Anterior cingulate cortex (tissue), 58 donors: ENCODE measurements at places on chromosomes 2 and 18.

- DNase-seq: no peak
Observed at GRCh38 chr2:127884436-127884835, 1.3 kb downstream of the AMMECR1L start.

DNA sequence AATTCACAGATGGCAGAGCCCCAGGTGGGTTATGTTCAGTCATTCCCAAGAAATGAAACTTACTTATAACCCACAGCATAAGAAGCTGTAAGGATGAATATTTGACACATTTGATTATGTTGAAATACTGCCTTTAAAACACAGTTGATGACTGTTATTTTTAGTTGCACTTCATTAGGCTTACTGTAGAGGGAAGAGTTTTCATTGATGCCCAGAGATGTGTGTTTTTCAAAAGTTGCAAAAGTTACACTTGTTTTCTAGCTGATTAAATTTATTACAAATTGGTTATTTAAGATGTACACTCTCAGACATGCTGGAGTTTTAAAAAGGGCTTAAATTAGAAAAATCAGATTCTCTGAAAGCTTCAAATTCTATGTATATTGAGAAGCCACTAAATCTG lies 506.1 kb downstream of the PARD3B start:
- no peak for DNase-seq

DNA sequence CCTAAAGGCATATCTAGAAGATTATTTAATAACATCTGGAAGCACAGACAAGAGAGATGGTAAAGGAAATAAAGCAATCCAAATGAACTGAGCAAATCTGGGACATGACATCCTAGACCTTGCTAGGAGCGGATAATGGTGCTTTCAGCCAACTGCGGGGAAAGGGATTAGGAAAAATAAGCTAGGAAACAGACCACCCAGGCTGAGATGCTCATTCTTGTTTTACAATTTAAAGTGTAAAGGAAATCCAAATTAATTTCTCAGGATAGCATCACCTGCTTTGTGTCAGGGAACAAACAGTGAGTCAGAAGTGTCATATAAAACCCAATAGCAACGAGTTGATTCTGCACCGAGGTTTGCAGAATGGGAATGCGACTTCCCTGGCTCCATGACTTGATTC lies 112.5 kb upstream of the CXCR4 start:
- DNase-seq: no peak

GRCh38 chr2:113700186-113700841 lies 56.1 kb downstream of the SLC35F5 start:
- no peak for DNase-seq

DNA sequence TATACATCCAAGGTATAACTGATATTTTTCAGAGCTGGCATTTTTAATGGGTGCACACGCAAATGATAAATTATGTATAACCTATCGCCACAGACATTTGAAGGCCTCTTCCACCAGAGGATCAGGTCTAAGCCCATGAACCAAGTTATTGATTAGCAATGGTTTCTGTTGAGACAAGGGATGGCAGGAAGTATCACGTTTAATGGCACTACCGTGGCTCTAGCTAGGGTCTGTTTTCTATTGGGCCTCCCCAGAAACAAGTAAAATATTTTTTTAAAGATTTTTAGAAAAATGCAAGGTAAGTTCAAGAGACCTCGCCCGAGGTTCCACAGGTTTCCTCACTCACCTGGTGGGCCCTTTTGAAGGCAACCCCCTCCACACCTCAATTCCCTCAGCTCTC lies 667 bp downstream of the GFPT1 start:
- DNase-seq: no peak

DNA sequence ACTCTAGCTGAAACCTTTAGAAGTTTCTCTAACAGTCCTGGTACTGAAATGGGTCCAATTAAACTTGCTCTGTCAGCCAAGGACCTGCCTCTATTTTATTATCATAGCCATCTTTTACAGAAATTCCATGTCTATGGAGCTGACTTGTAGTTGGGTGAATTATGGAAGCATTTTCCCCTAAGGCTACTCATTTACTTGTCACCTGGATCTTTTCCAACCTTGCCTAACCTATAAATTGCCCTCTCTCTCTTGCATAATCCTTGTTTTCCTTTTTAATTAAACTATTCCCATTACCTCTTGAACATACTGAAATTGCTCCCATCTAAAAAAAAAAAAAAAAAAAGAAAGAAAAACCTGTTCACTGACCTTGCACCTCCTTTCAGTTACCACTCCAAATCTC lies 74.6 kb upstream of the DOK6 start:
- DNase-seq: no peak

DNA sequence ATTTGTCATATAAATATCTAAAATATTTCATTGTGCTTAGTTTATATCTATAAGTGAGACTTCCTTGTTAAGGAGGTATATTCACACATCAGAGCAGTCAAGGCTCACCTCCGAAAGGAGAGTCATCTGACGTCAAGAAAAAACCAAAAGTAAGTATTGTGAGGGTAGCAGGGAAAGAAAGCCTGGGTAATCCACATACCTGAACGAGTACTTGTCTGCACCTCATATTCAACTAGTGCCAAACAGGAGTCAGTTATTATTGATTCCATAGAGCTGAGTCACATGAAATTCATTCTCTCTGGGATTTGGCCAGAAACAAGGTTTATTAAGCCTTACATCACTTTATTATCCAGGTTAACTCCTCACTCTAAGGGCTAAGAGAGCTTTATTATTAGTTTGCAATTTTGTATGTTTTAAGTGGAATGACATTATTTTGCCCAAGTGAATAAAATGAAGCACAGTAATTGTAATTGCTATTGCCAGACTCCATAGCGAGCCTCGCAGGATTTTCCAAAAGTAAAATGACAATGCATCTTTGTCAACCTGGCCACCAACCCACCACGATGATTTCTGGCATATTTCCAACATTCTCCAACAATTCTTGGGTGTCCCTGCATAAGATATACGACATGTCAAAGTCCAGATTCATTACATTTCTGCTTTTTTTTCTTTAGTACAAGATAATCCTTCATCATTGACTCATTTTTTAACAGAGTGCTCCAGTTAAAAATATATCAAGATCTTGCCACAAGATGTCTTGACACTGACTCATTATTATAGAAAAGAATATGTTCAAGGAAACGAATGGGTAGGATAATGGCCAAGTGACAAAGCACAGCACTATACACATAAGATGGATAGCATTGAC lies 1210.4 kb upstream of the ACVR2A start:
- no peak for DNase-seq

DNA sequence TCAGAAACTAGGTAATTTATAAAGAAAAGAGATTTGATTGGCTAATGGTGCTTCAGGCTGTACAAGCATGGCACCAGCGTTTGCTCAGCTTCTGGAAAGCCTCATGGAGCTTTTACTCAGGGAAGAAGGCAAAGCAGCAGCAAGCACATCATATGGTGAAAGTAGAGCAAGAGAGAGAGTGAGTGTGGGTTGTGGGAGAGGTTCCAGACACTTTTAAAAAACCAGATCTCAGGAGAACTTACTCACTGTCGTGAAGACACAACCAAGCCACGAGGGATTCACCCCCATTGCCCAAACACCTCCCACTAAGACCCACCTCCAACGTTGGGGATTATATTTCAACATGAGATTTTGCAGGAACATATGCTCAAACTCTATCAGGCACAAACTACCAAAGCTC lies 554.6 kb upstream of the TNP1 start:
- DNase-seq: no peak

- no peak for DNase-seq
Observed at GRCh38 chr2:74099271-74099670, 48.4 kb downstream of the BOLA3 start.

- DNase-seq: no peak
Observed at GRCh38 chr2:46576875-46577274, 97.5 kb downstream of the TMEM247 start.

DNA sequence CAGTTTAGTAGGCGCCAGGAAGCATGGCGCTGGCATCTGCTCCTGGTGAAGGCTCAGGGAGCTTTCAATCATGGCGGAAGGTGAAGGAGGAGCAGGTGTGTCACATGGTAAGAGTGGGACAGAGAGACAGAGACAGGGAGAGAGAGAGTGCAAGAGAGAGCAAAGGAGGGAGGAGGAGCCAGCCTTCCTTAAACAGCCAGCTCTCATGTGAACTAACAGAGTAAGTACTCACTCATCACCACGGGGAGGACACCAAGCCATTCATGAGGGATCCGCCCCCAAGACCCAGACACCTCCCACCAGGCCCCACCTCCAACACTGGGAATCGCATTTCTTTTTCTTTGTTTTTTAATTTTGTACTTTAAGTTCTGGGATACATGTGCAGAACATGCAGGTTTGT lies 40.8 kb upstream of the CLASP1 start:
- DNase-seq: no peak

DNA sequence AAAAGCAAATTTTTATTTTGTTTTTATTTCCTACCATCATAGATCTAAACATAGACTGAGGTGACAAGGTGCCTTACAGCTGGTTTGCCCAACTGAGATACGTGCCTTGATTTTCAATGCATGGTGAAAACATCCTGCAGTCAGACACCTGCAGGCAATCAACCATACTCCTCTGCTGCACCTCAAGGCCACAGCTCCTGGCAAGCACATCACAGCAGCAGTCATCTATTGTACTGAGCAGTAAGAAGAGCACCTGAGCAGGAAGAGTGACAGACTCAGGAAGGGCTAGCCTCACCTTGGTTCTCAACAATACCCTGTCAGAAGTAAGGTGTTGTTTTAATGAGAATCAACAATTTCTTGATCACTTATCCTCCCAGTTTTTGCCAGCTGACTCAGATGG lies 1206.8 kb upstream of the NRXN1 start:
- no peak for DNase-seq

GRCh38 chr2:53711271-53711780 lies 56.3 kb upstream of the CHAC2 start:
- DNase-seq: no peak

DNA sequence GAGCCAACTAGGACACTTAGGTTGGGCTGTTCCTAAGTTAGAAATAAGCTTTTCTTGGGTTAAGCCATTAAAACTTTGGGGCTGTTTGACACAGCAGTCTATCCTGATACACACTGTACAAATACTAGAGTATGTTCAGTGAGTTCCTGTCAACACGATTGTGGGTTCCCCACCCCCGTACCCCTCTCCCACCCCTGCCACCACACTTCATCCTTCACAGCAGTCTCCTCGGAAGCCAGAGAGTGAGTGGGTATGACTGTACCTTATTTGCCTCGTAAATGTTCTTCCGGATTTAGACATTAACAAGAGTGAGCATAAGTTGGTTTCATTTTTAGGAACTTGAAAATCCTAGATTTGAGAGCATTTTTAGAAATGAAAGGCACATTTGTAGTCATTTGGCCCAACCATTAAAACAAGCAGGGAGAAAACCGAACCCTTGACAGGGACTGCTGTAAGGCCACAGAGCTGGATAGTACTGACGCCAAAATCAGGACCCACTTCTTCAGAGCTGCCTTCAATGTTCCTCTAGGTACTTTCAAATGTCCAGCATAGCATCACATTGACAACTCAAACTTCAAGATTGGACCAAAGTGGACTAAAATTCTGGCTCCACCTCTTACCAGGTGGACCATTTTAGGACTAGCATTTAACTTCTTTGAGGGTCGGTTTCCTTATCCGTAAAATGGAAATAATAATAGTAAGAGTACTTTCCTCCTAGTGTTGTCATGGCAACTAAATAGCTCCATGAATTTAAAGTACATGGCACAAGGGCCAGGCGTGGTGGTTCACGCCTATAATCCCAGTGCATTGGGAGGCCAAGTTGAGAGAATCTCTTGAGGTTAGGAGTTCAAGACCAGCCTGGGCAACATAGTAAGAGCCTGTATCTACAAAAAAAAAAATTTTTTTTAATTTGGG lies 166.3 kb upstream of the SERTAD2 start:
- DNase-seq: peak; percentile 12

- DNase-seq: no peak
Observed at GRCh38 chr2:107187870-107188269, 301.9 kb upstream of the ST6GAL2 start.

GRCh38 chr2:67684991-67685390 lies 287.9 kb downstream of the ETAA1 start:
- no peak for DNase-seq
